Thoracic aorta endothelial cell (primary cell): ENCODE measurements at places on chromosomes 6 and 20. TPM values are rescaled to one million over a fixed set of nuclear protein-coding genes. Genes with fewer than 3 reads are reported as not detected.

DAAM2 gene
- total RNA-seq: under 0.01 and 0.07 TPM in 2 replicates

FOXC1 gene
- total RNA-seq: 22.9 and 28.7 TPM in 2 replicates

ZC3H12D gene
- 0.14 TPM in 1 of 2 replicates, not detected in the other for total RNA-seq

FOXA2 gene
- not detected in 2 replicates for total RNA-seq

C20orf141 gene
- total RNA-seq: not detected in 2 replicates

SYNDIG1 gene
- not detected in 2 replicates for total RNA-seq

CPXM1 gene
- 0.13 and 0.14 TPM in 2 replicates for total RNA-seq

CRISP2 gene
- not detected in 2 replicates for total RNA-seq

DEFB124 gene
- total RNA-seq: not detected in 2 replicates
